Activated CD8-positive, alpha-beta memory T cell treated with anti-CD3 and anti-CD28 coated beads for 48 hours (primary cell): ENCODE measurements at places on chromosomes 1 and 21.

- no peak for DNase-seq
These were observed 96.0 kb upstream of the DUSP10 start for GRCh38 chr1:221837896-221838295.

- no peak for DNase-seq
These were observed 538 bp downstream of the GBP2 start for GRCh38 chr1:89125240-89125912.

GRCh38 chr1:64343105-64343822, 126.7 kb upstream of the CACHD1 start:
- no peak for DNase-seq

DNA sequence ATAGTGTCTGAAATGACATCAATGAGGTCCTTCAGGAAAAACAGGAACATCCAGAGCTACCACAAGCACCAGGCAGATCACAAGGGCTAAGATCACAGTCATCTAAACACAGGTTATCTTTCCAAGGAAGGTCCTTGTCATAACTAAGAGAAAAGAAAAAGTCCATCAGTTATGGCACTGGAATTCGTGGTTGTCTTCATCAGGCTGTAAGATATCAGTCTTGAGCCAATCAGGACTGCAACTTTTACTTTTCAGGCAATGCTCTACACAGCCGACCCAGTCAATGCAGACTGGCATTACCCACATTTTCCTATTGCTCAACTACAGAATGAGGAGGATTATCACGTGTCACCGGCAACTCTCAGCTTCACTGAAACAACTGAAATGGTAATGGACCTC, 26.4 kb downstream of the SORT1 start:
- DNase-seq: no peak

- DNase-seq: no peak
These were observed 70.5 kb upstream of the APOBEC4 start for GRCh38 chr1:183723571-183723970.

- DNase-seq: no peak
These were observed 49.4 kb downstream of the ZNF326 start for GRCh38 chr1:90044346-90044745.

DNA sequence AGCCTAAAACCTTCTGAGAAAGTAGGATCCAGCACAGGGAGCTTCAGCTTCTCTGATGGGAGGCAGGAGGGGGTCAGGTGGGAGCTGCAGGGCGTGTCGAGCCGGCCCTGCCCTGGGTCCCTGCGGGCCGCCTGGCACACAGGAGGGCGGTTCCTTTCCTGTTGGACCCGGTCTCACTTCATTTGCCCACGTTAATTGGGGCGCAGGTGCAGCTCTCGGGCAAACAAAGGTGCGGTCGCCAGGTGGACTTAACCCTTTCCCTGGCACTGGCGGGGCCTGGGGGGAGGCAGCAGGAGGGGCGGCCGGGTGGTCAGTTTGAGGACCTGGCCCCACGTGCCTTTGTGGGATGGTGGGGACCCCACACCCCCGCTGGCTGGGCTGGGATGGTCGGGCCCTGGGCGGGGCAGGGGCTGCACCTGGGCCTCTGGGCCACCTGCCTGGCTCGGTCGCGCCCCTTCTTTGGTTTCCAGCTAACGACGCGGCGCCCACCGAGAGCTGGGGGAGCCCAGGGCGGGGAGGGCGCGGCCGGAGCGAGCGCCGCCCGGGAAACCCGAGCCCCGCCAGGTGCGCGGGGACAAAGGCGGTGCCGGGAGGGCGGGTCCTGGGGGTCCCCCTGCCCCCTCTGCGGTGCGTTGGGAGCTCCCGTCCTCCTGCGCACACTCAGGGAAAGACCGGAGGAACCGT, 20.8 kb upstream of the C1orf159 start:
- no peak for DNase-seq

GRCh38 chr1:5944843-5945167, 47.4 kb downstream of the NPHP4 start:
- no peak for DNase-seq

- no peak for DNase-seq
These were observed 291.9 kb upstream of the USP25 start for GRCh38 chr21:15437883-15438282.

DNA sequence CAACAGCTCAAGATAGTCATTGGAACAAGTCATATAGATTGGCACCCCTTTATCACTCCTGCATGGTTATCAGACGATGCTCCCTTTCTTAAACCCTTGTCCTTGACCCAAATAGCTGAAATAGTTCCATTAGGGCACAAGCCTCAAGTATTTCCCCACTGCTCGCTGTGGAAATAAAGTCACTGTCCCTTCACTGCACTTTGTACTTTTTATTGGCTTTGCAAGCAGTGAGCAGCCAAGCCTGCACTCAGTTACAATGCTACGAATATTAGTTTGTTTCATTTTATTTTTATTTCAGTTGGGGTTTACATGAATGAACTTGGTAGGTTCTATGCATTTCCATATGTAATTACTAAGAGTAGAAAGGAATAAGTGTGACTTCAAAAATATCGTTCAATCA, 1176.4 kb downstream of the BRINP3 start:
- DNase-seq: no peak

- DNase-seq: no peak
These were observed 381 bp downstream of the TXNIP start for GRCh38 chr1:145995964-145996432.
